ENCODE measurements at places on chromosomes 16 and 17.

GRCh38 chr16:67236563-67237395 is 9.8 kb downstream of the TMEM208 start:
- no peak for DNase-seq

DNA sequence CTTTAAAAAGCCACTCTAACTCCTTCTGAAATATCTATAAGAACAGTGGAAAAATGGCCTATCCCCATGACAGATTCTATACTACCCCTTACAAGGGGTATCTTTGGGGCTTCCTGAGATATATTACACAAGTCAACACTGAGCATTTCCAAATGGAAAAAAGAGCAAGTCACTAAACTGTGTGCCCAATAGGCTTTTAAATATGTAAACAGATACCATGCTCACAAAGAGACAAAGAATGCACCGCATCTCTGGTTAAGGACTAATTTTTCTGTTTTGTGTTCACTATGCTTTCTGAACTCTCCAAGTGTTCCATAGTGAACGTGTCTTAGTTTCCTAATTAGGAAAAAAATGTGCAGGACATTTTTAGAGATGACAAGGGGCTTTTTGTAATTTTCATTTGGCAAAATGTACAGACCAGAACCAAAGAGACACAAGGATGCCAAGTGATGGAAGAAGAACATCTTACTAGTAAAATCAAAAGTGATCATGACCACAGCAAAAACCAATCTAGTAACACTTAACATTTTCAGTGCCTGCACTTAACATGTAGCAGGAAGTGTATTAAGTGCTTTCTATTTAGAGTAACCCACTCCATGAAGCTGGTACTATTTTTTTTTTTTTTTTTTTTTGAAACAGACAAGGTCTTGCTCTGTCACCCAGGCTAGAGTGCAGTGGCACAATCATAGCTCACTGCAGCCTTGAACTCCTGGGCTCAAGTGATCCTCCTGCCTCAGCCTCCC is 21.5 kb downstream of the MYH11 start:
- DNase-seq = no peak

DNA sequence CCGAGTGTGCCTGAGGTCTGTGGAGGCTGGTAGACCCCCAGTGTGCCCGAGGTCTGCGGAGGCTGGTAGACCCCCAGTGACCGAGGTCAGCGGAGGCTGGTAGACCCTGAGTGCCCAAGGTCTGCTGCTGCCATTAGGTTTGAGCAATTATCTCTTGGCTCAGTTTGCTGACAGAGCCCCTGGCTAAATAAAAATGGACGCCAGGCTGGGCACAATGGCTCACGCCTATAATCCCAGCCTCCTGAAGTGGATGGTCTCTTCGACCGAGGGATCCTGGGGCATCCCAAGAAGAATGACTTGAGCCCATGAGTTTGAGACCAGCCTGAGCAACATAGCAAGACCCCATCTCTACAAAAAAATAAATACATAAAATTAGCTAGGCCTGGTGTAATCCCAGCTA is 98.7 kb upstream of the ZNF469 start:
- DNase-seq = no peak

- DNase-seq = no peak
These were observed 22.9 kb downstream of the ZC3H7A start for GRCh38 chr16:11774065-11774626.

DNA sequence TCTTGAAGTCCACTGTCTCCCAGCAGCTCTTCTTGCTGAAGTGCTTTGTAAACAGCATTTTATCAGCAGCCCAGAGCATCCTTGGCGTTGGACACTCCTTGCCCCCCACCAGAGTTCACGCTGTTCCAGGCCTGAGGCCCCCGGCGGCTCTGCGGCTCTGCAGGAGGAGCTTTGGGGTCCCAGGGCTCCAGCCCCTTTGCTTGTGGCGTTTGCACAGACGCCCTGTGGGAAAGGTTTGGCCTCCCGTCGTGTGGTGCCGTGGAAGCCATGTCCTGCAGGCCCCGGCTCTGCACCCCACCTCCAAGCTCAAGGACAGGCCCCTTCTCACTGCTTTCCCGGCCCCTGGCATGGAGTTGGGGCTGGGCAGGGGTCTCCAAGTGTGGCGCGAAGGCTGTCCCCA is 14.1 kb downstream of the METRNL start:
- DNase-seq = no peak

DNA sequence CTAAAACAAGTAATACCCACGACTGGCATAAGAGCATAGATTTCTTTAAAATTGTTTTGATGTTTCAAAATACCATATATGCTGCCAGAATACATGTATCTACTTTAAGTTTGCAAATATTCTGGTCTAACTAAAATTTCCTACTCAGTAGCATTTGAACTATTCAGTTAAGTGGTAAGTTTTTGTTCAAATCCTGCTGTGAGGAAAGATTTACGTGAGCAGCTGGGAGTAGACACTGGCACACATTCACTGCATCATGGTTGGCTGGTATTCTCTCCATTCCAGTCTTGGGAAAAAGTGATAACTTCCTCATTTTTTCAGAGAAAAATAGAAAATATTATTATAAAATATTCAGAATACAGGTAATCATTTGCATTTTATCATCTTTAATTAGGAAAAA is 133.6 kb downstream of the SKAP1 start:
- no peak for DNase-seq

DNA sequence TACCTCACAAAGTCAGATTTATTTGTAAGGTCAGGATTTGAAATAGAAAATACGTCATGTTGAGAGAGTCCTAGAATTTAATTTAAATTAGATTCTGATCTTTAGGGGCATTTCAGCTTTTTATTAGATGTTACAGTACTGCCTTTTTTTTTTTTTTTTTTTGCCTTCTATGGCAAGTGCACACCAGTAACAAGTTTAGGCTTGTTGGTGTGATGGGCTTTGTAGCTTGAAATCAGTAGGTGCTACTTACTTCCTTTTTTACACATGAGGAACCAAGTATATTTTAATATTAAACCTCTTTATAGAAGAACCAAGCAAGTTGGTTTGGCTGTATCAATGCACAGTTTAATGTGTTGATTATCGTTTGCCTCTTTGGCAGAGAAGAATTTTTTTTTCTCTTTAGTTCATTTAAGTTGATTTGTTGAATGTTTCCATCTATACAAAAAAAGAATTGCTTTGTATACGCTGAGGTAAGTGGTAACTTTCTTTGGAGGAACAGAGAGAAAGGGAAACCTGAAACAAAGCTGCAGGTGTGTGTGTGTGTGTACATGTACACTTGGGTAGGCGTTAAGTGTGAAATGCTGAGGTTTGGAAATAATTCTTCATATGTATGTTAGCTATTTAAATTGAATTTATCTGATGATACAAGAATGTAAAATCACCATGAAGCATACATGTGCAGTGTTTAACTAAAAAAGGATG is 15.7 kb downstream of the RBL2 start:
- no peak for DNase-seq

- no peak for DNase-seq
These were observed 59.1 kb downstream of the PRMT7 start for GRCh38 chr16:68369697-68370580.

- DNase-seq = peak; percentile 51
These were observed at the start of gene NT5M for GRCh38 chr17:17303010-17303846. Gene NT5M, plus strand, starts transcription at chr17:17303373. Its CDS starts 178 bp downstream, at chr17:17303551.

DNA sequence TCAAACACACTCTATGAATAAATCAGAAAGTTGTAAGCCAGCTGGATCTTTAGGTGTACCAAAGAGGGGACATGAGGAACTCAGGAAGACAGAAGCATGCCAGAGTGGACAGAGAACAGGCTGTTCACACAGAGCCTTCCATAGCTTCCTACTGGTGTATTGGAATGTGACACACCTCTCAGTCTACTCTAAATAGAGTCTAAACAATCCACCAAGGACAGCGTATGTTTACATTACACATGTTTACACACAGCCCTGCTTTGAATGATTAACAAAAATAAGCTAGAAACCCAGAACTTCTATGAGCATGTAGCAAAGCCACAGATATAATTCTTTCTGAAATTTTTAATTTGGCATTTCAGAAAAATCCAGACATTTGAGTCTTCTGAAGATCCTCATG is 1279.0 kb upstream of the CDH8 start:
- no peak for DNase-seq

DNA sequence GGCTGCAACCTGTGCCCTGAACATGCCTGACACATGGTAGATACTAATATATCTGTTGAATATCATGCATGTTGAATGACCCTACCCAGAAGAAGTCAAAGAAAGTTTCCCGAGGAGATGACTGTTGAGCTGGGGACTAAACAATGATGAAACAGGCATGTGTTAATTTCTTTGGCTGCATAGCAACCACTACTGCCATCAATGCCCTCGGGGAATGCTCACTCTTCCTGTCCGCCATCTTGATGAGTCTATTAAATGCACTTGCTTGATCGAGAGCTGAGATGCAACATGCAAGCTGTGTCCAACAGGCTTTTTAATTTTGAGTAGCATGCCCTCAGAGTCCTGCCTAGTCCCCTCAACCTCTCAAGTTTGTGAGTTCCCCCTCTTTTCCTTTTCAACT is 31.3 kb downstream of the GRIN2A start:
- no peak for DNase-seq

GRCh38 chr17:78923660-78924453 is 1.3 kb downstream of the TIMP2 start:
- DNase-seq = no peak

GRCh38 chr17:83152745-83153611 is 73.6 kb downstream of the METRNL start:
- no peak for DNase-seq

GRCh38 chr16:89322321-89323119 is 105.0 kb downstream of the ZNF778 start:
- no peak for DNase-seq

GRCh38 chr17:10598621-10599020 is 49.2 kb upstream of the MYH2 start:
- DNase-seq = no peak

Measured in C1 segment of cervical spinal cord (tissue), 14 donors.